ENCODE measurements at places on chromosomes 4 and X.

DNA sequence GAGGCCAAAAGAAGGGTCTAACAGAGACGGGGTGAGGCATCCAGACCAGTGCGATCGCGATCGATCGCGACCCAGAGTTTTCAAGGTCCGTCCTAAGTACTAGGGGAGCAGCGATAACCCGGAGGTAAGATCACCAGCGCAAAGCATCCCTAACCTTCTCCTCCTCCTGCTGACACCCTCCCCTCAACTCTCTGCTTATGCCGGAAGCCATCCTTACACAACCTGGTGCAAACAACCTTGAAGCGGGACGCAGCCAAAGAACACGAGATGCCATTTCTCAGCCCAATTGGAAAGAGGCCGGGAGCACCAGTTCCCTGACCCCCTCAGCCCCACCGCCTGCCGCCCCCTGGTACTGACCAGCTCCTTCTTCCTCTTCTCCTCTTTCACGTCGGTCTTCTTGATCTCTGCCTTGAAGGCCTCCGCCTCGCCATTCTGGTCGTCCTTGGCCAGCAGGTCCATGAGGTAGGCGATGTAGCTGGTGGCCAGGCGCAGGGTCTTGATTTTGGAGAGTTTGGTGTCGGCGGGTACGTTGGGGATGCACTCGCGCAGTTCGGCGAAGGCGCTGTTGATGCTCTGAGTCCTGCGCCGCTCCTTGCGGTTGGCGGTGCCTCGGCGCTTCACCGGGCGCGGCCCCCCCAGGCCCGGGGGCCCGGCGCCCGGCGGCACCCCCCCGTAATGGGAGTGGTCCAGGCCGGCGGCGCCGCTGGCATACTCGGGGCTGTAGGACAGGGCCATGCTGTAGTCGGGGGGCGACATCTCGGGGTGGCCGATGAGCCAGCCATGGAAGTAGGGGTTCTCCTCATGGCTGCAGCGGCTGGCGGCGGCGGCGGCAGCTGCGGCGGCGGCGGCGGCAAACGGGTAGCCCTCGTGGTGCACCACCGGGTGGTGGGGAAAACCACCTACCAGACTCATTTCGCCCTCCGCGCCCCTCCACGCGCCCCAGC lies 1.4 kb downstream of the HAND2 start:
- DNase-seq, result no peak

DNA sequence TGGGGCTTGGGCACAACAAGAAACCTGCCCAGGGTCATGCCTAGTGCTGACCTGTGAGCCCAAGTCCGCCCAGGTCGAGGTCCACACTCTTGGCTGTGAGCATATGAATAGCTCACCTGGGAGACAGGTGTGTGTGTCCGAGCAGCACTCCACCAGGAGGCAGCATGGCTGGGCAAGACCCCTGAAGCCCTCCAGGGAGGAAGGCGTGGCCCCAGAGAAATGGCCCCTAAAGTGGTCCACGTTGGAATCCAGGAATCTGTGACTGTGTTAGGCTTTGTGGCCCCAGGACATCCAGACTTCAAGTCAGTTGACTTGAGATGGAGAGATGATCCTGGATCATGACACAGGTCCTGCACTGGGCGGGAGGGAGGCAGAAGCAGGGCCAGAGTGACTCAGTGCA lies 138.8 kb downstream of the CPZ start:
- no peak for DNase-seq

DNA sequence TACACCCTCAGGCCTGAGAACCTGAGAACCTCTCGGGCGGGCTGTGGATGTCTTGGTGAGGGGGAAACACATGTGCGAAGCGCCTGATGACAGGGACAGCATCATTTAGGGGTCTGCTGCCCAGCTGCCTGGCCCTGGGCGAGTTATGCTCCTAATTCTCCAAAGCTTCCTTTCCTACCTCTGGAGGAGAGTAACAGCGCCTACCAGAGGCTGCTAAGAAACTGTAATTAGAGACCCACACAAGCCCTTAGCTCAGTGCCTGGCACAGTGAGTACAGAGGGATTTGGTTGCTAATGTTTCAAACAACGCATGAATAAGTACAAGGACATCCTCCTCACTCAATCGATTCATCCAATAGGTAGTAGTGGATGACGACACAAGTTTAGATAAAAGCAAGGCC lies 40.4 kb downstream of the BCOR start:
- DNase-seq, result no peak

GRCh38 chrX:132999209-132999608 lies 40.8 kb upstream of the HS6ST2 start:
- DNase-seq, result no peak

GRCh38 chr4:109989044-109989443 lies 76.4 kb downstream of the EGF start:
- no peak for DNase-seq

DNA sequence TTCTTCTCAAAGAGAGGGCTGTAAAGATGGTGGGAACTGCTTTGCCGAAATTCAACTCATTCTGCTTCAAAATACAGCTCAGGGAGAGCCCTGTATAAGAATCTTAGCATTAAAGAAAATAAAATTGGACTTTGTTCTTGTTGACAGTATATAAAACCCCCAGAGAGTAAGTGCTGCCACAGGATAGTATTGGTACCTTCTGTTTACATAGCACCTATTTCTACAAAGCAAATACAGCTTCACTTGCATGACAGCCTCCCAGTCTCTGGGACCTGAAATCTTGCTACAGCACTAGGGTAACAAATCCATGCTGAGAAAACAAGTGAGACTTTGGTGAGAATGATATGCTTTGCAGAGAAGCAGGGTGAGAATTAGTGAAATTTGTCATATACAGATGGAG lies 428.6 kb downstream of the ADGRL3 start:
- no peak for DNase-seq

GRCh38 chr4:102849579-102850104 lies 19.1 kb upstream of the CISD2 start:
- DNase-seq, result no peak

DNA sequence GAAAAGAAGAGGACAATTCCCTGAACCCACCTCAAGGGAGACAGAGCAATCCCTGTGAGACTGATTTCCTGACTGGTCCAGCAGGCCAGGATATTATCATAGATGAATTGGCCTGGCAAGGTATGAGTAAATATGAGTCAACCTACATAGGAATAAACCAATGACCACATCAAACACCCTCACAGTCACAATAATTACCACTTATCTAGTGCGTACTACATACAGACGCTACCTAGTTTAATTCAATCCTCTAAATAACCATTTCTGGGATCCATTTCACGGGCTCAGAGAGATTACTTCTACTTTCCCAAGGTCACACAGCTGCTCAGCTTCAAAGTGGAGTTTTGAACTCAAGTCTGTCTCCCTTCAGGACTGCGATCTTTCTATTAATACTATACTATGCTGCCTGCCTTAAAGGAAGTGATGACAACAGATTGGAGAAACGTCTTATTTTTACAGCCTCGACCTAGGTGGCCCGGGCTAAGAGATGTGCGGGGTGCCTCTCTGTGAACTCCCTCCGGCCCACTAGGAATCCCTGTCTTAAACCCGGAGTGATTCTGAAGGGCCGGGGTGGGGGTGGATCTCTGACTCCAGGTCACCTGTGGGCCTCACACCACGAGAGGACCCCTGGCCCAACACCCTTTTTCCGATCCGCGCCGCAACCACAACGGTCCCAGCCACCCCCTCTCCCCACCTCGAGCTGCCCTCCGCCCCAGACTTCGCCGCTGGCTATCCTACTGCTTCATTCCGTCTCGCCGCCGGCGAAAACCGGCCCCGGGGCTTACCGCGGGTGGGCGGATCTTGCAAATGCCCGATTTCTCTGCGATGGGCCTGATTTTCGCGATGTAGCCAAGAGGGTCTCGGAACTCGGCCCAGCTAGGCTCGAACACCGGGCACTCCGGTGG lies 800 bp downstream of the KDM5C start:
- DNase-seq, result peak; percentile 8

Data from RPMI8226 (cell line).